Fibroblast of gingiva (primary cell): ENCODE measurements at places on chromosomes 2 and 18.

DNA sequence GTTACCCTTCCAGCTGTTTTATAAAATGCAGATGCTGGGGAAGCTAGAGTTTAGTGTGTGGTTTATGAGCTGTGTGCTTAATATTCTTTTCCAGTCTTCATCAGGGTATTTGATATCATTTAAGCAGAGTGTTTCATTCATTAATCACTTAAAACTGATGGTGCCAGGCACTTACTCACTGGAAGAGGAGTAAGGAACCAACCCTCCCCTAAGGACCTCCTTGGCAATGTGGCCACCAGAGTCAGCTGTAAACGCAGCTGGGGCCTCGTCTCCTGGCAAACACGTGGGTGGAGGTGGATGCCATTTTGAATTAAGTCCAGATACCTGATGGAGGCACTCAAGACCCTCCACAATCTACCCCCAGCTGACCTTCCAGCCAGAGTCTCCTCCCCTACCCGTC, 331.6 kb downstream of the CLIP4 start:
- DNase-seq: peak; percentile 49

GRCh38 chr2:85675427-85675826, 7.4 kb upstream of the SFTPB start:
- no peak for DNase-seq

DNA sequence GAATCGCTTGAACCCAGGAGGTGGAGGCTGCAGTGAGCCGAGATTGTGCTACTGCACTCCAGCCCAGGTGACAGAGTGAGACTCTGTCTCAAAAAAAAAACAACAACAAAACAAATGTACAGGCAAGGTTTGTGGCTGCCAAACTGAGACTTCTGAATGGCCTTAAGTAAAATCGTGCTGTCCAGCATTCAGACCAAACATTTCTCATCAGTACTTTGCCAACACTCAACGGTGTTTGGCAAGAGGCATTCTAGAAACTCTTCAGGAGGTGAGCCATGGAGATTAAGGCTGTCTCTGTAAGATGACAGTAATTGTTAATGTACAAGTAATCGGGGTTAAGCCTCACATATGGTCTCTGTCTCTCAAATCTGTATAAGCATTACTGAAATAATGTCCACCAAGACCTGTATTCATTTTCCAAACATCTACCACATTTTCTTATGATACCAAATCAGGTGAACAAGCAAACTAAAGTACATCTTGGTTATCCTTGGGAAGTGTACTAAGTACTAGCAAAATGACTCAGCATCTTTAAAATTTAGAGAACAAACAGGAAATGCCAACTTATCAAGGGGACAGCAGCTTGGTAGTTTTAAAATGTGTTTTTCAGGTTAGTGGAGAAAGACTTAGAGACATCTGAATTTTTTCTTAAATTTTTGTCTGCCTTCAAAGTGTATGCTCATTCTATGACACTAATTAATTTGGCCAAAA, 29.3 kb downstream of the SERPINE2 start:
- DNase-seq: peak; percentile 32

- DNase-seq: peak; percentile 72
These were observed 3.0 kb downstream of the SCG2 start for GRCh38 chr2:223598994-223599639.

DNA sequence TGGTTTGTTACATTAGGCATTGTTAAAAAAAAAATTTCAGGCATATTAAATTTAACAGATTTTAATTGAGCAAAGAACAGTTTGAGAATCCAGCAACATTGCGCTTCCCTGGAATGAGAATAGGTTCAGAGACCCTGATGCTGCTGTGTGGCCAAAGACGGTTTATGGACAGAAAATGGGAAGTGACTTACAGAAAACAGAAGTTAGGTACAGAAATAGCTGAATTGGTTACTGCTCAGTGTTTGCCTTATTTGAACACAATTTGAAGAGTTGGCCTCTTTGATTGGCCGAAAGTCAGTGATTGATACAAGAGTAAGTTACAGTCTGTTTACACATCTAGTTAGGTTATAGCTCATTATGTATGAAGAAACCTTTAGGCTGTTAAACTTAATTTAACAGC, 6.0 kb upstream of the NEDD4L start:
- DNase-seq: no peak

- DNase-seq: peak; percentile 84
These were observed 67.3 kb downstream of the RHBDD1 start for GRCh38 chr2:226903179-226903578.

- no peak for DNase-seq
These were observed 19.1 kb downstream of the PDK1 start for GRCh38 chr2:172574965-172575364.

DNA sequence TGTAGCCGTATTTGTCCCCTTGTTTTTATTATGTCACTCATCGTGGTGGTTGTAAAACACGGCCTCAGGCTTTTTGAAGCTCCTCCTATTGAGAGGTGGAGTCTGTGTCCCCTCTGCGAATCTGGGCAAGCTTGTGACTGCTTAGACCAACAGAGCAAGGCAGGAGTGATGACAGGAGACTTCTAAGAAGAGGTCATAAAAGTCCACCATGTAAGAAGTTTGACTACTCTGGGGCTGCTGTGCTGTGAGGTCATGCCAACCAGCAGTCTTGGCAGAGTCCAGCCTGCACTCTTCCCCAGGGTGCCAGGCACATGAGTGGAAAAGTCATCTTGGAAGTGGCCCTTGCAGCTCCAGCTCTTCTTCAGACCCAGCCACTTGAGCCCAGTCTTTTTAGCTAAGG, 83.8 kb upstream of the SPTBN1 start:
- DNase-seq: no peak

DNA sequence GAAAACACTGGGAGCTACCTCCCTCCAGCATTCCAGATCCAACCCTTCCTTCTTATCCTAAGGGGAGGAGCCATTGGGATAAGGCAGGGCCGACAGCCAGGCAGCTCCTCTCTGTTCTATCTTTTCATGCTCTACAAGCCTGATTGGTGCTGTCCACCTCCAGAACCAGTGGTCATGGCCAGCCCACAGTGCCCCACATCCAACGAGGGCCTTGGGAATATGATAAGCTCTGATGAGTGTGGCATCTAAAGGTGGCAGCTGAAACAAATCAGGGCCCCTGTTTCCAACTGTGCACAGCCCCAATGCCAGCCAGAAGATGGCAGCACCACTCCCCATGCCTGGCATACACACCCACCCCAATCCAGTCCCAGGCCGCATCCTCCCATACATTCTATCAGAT, 329.3 kb downstream of the C1D start:
- DNase-seq: no peak

DNA sequence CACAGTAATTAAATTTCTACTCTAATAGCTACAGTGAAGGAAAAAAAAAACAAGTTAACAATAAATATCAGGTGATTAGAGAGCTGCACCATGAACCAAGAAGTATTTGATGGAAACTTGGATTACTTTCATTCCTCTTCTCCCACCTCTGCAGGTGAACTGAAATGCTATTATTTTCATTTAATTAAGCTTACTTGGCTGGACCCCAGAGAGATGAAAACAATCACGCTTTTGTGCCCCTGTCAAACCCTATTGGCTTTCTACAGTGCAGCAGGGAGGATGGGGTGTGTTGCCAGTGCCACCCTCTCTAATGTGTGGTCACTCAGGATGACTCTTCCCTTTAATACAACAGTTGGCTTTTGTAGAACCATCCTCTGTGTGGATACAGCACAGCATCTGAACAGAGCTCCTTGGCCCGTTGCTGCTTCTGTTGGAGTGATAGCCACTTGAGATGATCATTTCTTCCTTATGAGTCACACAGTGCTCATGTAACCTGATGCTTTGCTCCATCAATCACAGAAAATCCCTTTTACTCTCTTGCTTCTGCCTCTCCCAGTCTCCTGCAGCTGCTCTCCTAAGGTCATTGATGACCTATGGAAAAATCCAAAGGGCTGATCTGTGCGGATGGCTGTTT, 5.5 kb upstream of the ARL4C start:
- peak; percentile 14 for DNase-seq

DNA sequence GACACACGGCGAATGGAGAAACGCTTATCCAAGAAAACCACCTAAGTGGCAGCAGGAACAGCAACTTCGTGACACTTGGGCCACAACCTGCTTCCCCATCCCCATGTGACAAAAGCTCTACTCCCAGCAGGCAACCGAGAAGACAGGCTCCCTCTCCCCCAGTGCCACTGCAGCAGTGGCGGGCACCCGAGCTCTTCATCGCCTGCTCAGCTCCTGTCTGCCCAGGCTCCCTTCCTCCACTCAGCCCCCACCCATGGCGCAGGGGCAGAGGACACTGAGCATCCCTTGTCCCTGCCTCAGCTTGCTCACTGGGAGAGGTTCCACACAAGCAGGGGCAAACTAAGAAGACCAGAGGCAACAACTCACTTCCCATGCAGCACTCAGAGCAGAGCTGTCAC, 22.9 kb downstream of the SLC66A2 start:
- no peak for DNase-seq

GRCh38 chr18:70036771-70037347, 89.2 kb upstream of the CD226 start:
- no peak for DNase-seq

- DNase-seq: peak; percentile 97
These were observed 62.9 kb upstream of the SERPINE2 start for GRCh38 chr2:224101820-224102630.
